Stimulated activated CD8-positive, alpha-beta memory T cell treated with anti-CD3 and anti-CD28 coated beads, Interleukin-7, amount 100 ng/mL, for 1 hour (primary cell): ENCODE measurements at places on chromosomes 7 and 10.

GRCh38 chr10:86164960-86165630, 201.5 kb downstream of the GRID1 start:
- no peak for DNase-seq

DNA sequence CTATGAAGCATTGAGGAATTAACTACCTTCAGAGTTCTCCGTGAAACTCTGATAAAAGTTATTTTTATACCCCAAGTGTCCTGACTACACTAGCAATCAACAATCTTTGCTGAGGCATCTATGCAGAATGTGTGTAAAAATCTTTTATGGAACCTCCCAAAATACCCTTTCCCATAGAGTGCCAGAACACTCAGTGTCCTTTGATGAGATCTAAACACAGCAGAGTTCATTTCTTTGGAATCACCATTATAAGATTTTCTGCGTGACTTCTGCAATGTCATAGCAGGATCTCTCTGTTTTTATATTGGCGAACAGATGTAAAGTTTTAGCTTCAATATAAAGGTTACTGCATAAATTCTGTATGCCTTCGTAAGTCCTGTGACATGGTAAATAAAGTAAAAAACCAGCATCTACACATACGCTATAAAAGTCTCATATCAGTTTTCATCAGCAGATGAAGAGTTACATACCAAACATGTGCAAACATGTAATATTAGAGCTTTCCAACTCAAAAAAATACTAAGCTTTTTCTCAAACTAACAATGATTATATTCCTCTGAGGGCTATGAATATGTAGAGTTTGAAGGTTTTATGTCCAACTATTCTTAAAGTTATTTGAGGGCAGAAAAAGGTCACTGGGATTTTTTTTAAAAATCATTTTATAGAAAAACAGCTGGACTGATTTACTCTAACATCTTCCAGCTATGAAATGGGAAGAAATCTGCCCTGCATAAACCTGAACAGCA, 67.2 kb downstream of the SKIDA1 start:
- DNase-seq = no peak

DNA sequence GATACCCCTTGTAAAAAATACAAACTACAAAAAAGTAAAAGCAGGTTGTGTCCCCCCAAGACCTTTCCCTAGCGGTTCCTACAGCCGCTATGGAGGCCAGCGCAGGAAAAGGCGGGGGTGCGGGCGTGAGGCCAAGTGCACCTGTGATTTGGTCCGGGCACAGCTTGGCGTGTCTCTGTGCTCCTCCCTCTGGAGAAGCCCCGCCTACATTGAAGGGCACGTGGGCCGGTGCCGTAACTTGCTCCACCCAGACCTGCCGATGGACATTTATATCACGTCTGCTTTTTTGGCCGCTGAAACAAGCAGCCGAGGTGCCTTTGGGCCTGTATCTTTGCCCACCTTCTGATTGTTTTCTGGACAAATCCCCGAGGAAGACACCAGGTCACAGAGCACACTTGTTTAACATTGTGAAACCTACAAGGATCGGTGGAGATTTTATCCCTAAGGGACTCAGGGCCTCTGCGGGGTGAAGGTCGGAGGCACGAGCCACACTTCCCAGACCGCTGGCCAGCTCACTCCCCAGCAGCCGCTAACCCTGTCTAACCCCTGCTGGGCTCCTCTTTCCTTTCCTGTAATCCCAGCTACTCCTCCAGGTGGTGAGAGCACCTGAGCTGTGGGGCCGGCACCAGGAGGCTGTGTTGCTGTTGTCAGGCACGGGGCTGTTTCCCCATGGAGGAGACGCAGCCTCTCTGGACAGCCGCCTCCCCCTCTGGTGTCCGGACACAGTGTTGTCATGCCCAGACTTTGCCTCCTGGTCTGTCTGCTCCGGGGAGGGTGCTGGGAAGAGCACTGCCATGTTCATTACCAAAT, 18.8 kb upstream of the INPP5A start:
- DNase-seq = no peak

GRCh38 chr10:17453373-17454091, 863 bp downstream of the ST8SIA6 start:
- no peak for DNase-seq

GRCh38 chr10:78302989-78303854, 269.6 kb downstream of the RPS24 start:
- peak; percentile 94 for DNase-seq

DNA sequence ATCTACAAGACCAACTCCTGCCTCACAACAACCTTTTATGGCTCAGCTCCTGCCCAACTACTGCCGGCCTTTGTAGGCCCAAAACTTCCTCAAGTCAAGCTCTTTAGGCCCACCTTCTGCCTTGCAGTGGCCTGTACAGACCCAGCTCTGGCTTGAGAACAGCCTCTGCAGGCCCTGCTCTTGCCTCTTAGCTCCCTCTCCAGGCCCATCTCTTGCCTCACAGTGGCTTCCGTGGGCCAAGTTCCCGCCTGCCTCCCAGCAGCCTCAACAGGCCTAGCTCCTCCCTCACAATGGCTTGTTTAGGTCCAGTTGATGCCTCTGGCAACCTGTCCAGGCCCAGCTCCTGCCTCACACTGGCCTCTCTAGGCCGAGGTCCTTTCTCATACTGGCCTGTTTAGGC, 32.4 kb upstream of the VKORC1L1 start:
- no peak for DNase-seq

- no peak for DNase-seq
Observed at GRCh38 chr7:18288322-18289037, 207.1 kb upstream of the HDAC9 start.

DNA sequence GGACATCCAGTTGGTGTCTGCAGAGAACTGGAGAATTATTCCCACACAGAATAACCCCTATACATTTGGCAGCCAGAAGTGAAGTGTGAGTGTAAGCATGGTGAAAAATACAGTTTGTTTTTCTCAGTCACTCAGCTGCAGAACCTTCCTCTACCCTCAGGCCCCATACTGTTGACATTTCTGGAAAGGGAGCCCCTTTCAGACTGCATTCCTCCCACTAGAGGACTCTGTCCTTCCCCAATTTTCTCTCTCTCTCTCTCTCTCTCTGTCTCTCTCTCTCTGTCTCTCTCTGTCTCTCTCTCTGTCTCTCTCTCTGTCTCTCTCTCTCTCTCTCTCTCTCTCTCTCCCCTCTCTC, 86.8 kb upstream of the STEAP1B start:
- no peak for DNase-seq

DNA sequence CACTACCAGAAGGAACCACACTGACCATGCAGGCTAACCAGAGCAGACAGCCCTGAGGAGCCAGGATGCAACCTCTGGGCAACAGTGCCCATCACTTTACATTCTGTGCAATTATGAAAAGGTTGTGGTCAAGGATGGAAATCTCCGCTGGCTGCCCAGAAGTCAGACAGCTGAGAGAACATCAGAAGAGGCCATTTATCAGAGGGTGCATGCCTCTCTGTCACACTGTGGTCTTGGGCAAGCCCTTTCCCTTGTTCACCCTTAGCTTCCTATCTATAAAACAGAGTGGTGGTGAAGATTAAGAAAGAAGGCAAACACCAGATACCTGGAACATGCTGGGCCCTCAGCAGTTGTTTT, 120.7 kb upstream of the GDF10 start:
- DNase-seq = no peak

DNA sequence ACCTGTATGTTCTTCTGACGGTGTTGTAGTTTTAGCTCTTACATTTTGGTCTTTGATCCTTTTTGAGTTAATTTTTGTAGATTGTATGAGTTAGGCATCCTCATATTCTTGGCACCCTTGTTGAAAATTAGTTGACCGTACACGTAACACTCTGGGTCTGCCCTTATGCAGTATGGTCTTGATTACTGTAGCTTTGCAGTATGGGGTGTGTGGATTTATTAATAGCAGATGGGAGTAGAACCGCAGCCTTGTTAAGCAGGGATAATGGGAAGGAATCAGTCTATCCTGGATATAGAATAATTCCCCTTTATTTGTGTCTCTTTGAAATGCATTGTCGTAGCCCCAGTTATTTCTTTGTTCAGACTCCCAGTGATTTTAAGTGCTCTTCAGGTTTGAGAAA, 95.5 kb downstream of the UBE3C start:
- no peak for DNase-seq
